ENCODE measurements at places on chromosomes 4 and X.
A peak's percentile ranks its signal among the peaks of the same experiment; 100 is the strongest.

DNA sequence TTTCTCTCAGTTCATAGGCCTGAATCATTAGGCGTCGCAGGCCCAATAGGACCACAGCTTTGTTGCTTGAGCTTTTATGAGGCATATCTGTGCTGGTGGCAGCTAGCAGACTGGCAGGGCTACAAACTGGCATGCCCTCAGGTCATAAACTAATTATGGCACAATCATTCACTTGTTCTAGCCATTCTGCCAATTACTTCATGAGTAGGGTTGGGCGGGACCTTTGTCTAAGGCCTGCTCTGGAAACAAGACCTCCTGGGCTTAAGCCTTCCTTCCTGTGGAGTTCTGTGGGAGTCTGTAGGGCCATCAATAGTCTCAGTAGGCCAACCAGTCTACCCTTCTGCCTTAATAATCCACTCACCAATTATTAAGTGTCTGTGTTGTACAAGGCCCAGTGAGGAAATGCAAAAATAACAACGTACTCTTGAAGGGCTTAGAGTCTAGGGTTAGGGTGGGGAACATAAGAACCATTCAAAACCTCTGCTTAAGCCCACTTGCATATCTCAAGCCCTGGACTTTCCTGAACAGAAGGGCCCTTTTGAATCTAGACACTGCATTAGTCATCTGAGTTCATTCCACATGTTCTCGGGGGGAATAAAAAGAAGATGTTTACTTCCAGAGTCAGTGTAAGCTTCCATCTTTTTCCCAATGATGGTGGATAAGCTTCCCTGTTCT is 44.5 kb downstream of the SHROOM4 start:
- no peak for DNase-seq

- peak; percentile 66 for DNase-seq
These were observed 376.1 kb upstream of the CTSO start for GRCh38 chr4:156329779-156330178.

DNA sequence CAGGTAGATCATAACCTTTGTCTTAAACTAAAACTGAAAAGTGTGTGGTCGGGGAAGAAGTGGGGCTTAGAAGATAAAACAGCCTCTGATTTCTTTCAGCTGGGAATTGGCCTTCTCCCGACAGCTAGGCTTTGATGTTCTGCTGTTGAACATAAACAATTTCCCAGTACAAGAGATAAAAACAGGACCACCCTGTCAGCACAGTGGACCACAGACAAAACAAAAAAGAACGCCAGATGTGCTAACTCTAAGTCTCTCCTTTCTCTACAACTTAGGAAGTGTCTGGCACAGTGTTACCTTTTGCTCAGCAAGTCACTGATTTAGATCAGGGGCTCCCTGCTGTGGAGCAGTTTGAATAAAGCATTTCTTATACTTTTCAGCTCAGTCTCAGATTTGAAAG is 87.5 kb upstream of the UXT start:
- no peak for DNase-seq

GRCh38 chr4:15674926-15675325 is 6.7 kb upstream of the FAM200B start:
- no peak for DNase-seq

All from KBM-7 (cell line).